Stimulated activated CD8-positive, alpha-beta memory T cell treated with anti-CD3 and anti-CD28 coated beads, Interleukin-4, amount 100 ng/mL, for 1 hour (primary cell): ENCODE measurements at places on chromosomes 3 and 15.

GRCh38 chr3:43953380-43953779, 262.6 kb downstream of the ABHD5 start:
- no peak for DNase-seq

GRCh38 chr3:121681792-121682191, 21.1 kb upstream of the HCLS1 start:
- DNase-seq: no peak

- no peak for DNase-seq
Observed at GRCh38 chr15:72203507-72203837, 5.9 kb upstream of the GRAMD2A start.

- no peak for DNase-seq
Observed at GRCh38 chr3:61315871-61316270, 64.6 kb upstream of the FHIT start.

- no peak for DNase-seq
Observed at GRCh38 chr15:75928680-75929608, 25.3 kb downstream of the FBXO22 start.

DNA sequence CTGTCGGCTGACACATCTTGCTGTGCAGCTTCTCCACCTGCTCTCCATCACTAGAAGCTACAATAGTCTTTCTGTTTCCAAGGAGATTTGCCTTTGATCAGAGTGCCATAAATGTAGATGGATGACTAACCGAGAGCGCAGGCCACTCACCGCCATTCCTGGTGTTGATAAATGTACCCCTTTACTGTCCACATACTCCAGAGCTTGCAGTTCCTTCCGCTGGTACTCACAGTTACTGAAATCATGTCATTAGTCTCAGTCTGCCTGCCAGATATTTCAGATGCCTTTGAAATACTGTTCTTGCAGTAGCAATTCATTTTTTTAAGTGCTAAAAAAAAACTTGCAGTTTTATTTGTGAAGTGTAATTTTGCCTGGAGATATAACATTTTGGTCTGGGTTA, 72.3 kb downstream of the BLM start:
- DNase-seq: no peak

DNA sequence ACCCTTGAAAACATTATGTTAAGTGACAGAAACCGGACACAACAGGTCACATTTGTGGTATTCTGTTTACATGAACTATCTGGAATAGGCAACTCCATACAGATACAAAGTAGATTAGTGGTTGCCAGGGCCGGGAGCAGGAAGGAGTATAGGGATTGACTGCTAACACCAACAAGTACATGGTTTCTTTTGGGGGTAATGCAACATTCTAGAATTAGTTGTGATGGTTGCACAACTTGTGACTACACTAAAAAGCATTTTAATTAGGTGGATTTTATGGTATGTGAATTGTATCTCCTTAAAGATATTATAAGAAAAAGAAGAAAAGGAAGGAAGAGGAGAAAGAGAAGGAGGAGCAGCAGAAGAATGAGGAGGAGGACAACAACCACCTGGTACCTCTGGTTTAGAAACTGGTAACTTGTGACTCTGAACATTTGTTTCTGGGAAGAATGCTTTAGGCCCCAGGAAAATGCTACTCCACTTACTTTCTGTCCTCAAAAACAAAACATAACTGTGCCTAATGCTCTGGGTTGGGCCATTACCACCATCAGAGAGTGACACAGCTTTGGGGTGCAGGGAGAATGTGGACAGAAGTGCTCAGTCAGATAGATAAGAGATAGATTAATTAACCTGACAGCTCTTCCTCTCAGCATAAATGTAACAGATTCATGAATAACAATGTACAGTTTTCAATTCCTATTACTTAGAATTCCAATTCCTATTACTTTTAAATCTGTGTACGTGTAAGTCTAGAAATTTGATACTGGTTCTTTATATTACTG, 20.3 kb downstream of the SETMAR start:
- no peak for DNase-seq

DNA sequence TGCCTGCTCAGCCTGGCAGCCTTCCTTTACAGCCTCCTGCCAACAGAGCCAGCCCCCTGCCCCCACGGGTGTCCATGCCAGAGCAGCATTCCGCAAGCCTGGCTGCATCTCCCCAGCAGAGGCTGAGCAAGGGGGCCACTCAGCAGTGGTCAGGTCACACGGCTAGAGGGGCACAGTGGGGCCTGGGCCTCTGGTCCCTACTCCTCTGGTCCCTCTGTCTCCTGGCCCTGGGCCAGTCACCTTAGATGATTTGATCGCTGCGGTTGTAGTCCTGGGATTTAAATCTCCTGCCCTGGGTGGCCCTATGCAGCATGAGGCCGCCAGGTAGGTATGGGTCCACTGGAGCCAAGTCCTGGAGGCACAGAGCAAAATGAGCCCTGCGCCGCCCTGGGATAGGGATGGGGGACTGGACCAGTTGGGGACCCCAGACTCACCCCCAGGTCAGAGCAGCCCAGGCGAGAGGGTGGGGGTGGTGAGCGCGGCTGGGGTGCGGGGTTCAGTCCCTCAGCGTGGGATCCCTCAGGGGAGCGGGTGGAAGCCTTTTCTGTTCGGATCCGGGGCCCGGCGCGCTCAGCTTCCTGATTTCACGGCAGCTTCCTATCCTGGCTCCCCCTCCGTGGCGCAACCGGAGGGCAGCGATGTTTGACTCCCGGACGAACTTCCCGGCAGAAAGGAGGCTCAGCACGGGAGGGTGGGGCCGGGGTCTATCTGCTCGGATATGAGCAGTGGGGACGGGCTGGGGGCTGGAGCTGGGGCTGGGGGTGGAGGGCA, at the start of gene ZBTB47:
ZBTB47 (plus strand) TSS at position 138 of the 771 bp plus-strand sequence. CDS start 4,659 bp downstream, outside the sequence.
- DNase-seq: no peak

- DNase-seq: no peak
Observed at GRCh38 chr15:50128266-50128665, 9.2 kb upstream of the ATP8B4 start.

GRCh38 chr15:63466378-63467192, 37.8 kb upstream of the USP3 start:
- no peak for DNase-seq

DNA sequence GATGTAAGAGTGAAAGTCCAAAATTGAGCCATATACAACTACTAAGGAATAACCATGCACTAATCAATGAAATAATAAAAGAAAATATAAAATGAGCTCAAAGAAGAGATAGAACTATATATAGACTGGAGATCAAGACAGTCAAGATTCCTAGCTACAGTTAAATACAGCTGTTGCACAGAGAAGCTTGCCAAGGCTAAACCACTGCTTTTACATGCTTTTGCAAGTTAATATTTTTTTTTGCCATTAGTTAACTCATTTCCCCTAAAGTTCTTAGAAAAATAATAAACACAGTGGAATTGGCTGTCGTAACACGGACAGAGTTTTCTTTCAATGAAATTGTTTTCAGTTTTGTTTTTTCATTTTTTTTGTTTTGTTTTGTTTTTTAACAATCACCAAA, 123.0 kb downstream of the VGLL3 start:
- no peak for DNase-seq

GRCh38 chr15:89105147-89105546, 16.9 kb downstream of the ABHD2 start:
- DNase-seq: no peak

GRCh38 chr15:64343841-64344240, 12.1 kb downstream of the CSNK1G1 start:
- no peak for DNase-seq

DNA sequence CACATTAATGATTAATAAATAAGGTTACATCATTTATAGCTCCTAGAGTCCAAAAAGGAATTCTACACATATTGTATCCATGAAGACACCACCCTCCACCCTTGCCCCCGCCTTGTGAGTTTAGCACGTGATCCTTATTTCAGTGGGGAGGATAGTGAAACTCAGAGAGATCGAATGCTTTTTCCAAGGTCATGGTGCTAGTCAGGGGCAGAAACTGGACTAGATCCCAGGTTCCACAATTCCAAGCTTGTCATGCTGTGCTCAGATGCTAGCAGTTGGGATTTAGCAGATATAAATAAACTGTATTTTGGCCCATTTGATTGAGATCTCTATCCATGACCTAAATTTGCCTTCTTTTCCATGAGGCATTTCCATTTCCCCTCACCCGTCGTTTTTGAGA, 227.4 kb upstream of the THRB start:
- no peak for DNase-seq

- DNase-seq: no peak
Observed at GRCh38 chr15:48143856-48144255, 23.1 kb downstream of the SLC24A5 start.

DNA sequence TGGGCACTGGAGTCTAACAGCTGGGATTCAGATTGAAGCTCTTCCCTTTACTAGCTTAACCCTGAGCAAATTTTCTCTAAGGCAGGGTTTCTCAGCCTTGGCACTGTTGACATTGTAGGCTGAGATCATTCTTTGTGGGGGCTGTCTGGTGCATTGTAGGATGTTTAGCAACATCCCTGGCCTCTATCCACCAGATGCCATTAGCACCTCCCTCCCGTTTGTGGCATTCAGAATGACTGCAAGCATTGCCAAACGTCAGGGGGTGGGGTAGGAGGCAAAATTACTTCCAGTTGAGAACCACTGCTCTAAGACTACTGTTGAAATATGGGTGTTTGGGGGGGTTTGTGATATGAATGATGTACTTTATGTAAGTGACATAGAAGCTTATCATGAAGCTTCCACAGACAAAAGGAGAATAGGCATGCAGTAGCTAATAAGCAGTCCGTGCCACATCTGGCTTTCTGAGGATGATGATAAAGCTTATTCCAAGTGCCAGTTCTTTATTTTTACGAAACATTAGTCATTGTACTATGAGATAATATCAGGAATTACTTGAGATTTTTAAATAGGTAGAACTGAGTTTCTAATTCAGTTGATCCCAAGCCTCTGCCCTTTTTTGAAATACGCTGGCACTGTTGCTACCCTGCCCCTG, 39.3 kb downstream of the NKIRAS1 start:
- no peak for DNase-seq

DNA sequence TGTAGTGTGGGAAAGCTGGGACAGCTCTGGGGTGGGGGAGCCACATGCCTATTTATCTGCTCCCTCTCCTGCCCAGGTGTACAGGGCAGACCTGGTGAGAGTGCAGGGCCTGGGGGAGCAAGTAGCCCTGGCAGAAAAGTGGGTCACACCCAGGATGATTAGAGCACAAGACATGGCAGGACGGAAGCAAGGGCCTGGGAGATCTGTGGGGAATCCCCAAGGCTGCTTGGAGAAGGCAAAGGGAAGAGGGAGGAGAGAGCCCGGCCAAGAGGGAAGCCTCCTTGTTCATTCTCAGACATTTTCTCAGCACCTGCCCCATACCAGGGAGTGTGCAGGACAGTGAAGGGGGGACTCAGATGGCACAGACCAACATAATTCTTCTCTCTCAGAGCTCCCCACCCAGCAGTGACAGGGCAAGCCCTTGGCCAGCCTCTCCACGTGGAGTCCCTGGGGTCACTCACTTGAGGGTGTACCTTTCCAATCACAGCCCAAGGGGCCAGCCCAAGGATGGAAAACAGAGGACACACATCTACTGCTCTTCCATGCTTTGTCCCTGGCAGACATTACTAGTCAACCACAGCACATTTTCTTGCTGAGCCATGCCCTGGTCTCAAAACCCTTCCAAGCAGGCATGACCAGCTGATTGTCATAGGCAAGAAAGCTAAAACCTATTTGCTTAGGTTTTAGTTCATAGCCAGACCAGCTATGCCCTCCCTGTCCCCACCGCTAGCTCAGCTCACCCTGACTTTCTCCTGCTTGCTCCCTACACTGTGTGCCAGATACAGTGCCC, 4.9 kb upstream of the DUSP7 start:
- DNase-seq: no peak
